ENCODE measurements at places on chromosomes 4 and X.

DNA sequence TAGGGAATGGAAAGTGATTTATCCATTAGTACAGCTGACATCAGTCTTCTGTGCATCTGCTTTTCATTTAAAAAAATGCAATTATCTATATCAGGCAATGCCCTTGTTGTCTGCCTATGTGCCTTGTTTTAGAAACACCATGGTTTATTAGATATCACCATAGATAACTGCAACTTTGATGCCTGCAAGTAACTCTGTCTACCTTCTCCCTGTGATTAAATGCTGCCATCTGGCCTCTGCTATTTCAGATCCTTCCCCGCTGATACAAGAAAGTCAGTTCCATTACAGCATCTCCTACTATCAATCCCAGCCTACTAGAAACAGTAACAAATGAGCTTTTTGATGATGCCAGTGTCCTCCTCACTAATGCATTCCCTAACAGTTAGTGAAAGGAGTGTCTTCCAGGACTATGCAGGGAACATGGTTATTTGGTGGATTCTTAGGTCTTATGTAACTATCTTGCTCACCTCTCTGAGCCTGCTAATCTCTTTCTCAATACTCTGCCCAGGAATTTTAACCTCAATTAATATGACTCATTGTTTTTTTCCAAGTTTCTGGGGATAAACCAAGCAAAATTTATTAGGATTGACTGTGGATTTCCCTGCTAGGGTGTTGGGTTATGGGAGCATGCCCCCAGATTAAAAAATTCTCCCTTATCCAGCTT, 444.9 kb downstream of the RAPGEF2 start:
- no peak for DNase-seq

- no peak for DNase-seq
These were observed 66.6 kb downstream of the EIF4E start for GRCh38 chr4:98862371-98862770.

DNA sequence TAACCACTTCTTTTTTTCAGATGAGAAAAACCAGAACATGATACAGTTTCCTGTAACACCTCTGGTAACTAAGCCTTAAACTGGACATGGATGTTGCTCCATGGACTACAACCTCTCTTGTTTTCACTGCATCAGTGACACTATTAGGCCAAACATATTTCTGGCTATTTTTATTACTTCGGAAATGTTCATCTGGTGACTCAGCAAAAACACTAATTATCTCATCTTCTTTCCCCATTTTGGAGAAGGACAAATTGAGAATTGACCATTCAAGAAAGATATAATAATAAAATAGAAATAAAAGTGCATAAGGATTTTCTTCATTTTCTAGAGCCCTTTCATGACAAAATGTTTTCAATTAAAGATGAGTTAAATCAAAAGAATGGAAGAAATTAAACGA, 361.9 kb upstream of the TECRL start:
- DNase-seq: no peak

- no peak for DNase-seq
These were observed 35.0 kb upstream of the HMX1 start for GRCh38 chr4:8906668-8906970.
